ENCODE measurements at places on chromosomes 4 and X.

GRCh38 chrX:18151157-18151556, 69.5 kb downstream of the BEND2 start:
- no peak for DNase-seq

DNA sequence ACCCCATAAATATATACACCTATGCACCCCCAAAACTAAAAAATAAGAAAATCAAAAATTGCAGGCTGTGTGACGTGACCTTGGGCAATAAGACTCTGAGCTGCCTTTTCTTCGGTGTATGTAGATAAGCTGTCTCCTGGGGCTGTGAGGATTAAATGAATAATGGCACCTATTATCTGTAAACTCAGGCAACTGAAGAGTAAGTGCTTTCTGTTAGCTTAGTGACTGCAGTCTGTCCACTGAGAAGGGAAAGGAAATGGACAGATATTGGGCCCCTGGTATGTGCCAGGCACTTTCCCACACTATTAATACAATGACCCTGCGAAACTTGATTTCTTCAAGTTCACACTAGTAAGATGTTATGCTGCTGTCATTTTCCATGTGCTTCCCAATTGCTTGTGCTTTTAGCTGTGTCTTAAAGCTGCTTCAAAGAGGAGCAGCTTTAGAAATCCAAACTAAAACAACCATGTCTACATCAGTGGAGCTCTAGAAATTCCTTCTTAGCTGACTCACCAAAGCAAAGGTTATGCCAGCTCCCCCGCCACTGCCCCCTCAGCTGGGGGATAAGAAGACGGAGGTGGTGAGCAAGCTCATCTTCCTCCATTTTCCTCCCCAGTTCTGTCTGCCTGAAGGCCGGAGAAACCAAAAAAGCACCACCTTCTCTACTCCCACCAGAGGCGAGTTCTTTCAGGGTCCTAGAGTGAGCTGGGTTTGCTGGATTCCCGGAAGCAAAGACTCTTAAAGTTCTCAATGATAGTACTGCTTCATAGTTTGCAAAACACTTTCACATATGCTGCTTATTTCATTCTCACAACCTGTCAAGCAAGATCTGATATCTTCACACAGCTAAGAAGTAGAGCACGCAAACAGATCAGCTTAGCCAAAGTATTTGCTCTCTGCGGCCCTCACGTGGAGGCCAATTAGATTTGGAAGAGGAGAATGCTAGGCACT, 8.8 kb upstream of the DGAT2L6 start:
- no peak for DNase-seq

GRCh38 chrX:3548765-3549391, 164.6 kb downstream of the PRKX start:
- no peak for DNase-seq

DNA sequence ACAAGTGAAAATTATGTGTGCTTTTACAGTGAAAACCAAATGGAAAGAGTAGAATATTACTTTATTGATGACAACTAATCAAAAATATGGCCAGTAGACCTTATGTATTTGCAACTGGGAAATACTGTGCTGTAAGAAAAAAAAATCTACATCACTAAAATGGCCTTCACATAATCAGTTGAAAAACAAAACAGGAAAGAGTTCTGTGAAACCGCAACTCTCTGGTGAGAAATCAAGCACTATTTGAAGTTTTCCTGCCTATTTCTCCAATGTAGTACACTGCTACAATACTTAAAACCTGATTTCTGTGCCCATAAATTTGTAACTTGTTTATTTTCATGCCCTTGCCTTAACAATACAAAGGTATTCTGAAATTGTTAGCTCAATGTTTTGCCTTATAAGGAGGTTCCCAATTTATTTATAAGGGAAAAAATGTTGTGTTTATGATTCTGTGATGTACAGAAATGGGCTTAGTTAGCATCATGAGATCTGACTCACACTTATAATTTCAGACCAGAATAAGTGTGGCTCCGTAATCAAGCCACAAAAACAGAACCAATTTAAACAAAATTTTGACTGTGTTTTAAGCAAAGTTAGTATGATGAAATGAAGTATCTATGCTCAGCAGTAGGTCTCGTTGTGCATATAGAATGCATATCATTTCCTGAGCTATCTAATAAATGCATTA, 147.1 kb downstream of the FAT4 start:
- DNase-seq, result no peak

DNA sequence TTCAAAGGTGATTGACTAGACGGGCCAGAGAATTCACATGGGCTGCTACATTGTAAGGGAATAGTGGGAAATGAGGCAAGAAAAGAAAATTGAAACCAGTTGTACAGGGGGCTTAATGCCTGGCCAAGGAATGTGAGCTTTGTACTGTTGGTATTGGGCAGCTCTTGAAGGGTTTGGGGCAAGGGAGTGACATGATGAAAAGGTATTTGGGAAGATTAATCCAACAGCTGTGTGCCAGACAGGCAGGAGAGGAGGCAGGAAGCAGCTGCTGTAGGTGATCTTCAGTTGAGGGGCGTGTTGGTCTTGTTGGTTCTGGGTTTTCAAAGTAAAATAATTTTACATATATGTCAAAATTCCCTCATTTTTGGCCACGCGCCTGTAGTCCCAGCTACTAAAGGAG, 384.5 kb upstream of the TENM3 start:
- DNase-seq, result no peak

- DNase-seq, result no peak
These were observed 52.4 kb upstream of the HPSE start for GRCh38 chr4:83387012-83387411.

DNA sequence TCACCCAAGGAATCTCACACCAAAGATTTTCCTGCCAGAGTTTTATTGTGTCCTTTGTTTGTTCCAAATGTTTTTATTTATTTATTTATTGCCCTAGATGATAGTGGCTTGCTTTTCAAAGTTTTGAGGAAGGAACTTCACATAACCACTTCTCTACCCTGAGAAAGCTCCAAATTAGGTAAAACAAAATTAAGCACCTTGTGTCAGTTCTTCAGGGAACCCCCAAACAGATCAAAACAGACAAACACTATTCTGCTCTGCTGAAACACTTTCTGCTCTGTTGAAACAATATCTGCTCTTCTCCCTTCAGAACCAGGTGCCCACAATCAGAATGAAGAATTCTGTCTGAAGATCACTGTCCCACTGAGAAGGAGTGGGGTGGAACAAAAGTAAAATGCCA, 16.5 kb upstream of the CYBB start:
- DNase-seq, result no peak

DNA sequence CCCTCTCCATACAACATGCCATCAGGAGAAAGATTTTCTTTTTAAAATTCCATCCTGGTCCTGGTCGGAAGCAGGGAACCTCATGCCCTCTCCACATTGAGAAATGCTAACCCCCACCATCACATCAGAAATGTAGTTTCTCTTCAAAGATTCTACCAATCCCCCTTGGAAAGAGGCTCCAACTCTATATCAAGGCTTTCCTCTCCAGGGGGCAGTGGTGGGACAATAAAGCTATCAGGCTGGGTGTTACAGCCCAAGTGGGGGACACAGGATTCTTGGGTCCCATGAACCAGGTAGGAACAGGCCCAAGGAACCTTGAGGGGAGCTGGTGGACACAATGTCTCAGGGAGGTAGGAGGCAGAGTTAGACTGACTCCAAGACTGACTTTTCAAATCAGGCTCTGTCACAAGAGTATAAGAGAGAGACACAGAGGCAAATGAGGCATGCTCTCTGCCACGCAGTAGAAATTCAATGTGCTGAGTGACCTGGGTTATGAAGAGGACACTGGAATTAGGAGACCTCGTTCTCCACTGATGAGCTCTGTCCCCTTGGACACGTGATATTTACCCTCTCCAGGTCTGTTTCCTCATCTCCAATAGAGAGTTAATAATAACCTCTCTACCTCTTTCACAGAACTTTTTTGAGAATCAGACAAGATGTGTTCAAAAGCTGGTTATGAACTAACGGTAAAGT, 4.5 kb downstream of the GJB1 start:
- DNase-seq, result no peak

DNA sequence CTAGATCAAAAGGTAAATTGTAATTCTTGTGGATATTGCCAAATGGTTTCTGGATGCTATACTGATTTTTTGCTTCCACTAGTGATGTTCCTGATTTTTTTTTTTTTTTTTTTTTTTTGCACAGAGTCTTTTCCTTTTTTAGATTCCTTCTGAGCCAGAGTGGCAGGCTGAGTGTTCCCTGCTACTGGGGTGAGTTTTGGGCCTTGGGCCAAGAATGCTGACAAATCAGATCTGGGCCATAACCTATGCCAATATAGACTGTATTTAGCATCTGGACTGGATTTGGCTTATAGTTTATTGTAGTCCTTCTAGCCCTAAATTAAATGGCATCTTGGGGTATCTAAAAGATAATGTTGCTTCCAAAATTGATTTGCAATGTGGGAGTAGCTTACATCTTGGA, 52.8 kb downstream of the REPS2 start:
- DNase-seq, result no peak

- no peak for DNase-seq
These were observed 98.9 kb downstream of the IQCM start for GRCh38 chr4:149716728-149717127.

DNA sequence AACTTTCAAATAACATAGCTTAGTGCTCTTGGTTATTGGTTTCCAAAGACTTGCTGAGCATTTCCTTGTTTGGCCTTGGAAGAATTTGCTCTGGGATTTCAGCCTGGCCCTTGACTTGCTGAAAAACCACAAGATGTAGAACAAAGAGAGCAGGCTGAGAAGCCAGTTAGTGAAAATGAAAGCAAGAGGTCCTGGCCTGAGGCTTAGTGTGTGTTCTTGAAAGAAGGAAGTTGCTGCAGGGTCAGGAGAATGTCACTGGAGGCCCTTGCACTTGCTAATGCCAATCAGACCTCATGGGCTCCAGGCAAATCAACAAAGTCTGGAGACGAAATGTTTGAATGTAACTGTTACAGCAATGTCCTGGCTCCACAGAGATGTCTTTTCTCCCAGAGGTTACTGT, 79.4 kb downstream of the SYNPO2 start:
- DNase-seq, result no peak

DNA sequence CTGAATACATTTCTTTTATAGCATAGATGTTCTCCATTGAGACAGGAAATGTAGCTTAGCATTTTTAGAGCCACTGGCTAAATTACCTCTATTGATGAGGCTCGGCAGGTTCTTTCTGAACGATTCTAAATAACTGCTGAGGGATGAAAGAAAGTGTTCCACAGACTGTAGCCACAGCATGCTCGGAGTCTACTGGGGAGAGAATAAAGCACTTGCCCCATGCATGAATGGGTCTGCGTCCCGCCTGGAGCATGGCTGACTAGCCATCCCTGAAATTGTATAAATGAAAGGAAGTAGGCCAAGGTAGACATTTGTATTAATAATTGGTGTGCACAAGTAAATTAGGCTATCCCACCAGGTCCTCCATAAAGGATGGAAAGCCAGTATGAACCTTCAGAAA, 269.8 kb downstream of the COL25A1 start:
- DNase-seq, result no peak

GRCh38 chrX:46754586-46755061, 4.3 kb downstream of the SLC9A7 start:
- no peak for DNase-seq

DNA sequence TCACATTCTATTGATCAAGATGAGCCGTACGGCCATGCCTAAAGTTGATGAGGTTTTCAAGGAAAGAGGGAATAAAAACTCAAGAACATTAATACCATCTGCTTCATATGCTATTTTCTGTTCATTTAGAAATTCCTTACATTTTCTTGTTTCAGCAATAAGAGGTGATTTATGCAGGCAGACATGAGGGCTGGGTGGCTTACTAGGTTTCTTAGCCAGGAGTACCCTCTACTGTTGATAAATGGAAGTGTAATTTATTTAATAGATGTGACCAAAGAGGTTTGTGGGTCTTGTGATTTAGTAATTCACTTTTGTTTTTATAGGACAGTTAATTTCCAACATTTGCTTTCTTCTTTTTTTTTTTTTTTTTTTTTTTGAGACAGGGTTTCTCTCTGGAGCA, 6.4 kb upstream of the SMIM9 start:
- DNase-seq, result no peak

DNA sequence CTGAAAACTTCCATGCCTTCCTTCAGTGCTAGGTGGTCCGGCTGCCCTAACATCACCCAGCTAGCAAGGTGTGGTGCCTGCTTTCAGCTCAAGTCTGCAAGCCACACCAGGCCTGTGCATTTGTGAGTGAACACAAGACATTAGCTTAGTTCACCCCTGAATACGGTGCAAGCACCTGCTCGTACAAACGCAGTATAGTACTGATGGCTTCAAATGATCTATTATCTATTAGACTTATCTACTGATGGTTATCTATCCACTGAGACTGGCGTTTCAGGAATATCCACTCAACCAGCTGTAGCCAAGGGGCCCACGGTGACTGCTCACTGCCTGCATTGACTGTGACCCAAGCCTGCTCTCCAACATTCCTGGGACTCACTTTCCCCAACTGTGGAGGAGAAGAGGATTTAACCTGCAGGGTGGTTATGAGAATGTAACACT, 155.9 kb downstream of the SHOX start:
- no peak for DNase-seq

- no peak for DNase-seq
These were observed 33.1 kb downstream of the ERVMER34-1 start for GRCh38 chr4:52718123-52718522.

DNA sequence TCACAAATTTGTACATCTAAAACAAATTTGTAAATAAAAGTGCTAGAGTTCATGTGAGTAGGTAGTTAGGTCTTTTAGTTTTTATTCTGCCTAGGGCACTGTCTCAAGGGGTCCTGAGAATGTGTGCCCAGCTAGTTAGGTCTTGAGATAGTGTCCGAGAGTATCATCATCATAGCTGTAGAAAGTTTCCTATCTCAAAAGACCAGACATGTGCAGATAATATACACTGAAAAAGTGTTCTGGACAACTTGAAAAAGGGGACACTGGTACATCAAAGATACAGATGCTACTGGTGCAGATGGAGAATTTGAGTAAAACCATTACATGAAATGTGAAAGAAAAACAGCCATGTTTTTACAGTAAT, 1.8 kb upstream of the ZCCHC4 start:
- DNase-seq, result no peak

- DNase-seq, result no peak
These were observed 670.1 kb upstream of the LCORL start for GRCh38 chr4:18691431-18692200.
